ENCODE measurements at places on chromosomes 11 and 22. TPM values are rescaled to one million over a fixed set of nuclear protein-coding genes. Genes with fewer than 3 reads are reported as not detected.

GRCh38 chr11:94806419-94806818 lies 38.3 kb downstream of the AMOTL1 start:
- no peak overlapping the region for H3K27ac ChIP-seq
- H3K27me3 ChIP-seq, result no peaks in the 10 kb centered on the region
- no peak for DNase-seq
- H3K4me1 ChIP-seq, result peaks cover 5% of the 10 kb centered on the region

DNA sequence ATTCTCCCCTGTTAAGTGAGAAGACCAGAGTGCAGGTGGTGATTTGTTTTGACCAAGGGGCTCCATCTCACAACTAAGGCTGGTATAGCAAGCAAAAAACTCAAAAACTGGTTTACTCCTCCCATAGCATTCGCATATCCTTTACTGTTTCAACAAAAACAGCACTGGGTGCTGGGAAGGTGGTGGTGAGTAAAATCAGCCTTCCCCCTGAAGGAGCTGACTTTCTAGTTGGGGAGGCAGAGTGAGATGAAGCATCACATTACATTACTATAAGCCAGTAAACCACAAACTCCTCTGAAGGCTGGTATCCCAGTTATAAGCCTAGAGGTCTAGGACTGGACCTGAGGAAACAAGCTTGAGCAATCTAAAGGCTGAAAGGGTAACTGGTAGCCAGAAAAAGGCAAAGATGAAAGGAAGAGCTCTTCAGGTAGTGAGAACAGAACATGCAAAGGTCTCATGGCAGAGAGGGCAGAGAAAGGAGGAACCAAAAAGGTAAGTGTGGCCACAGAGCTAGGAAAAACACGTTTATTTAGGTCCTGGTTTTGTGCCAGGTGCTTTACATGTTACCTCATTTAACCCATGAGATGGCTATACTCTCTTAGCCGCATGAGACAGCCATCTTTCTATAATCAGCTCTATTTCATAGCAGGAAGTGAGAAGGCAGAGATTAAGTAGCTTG lies 22.3 kb downstream of the TMEM123 start:
- peak overlapping the region; percentile 54 for H3K27ac ChIP-seq
- peaks cover 37% of the 10 kb centered on the region for H3K4me1 ChIP-seq
- H3K36me3 ChIP-seq, result peaks cover 44% of the 10 kb centered on the region
- DNase-seq, result no peak
- no peaks in the 10 kb centered on the region for H3K27me3 ChIP-seq

- DNase-seq, result no peak
- no peaks in the 10 kb centered on the region for H3K36me3 ChIP-seq
- H3K27ac ChIP-seq, result no peak overlapping the region
Observed at GRCh38 chr11:80031014-80031600, 590.3 kb upstream of the TENM4 start.

GRCh38 chr11:34926101-34926830 lies 9.8 kb downstream of the PDHX start:
- H3K4me1 ChIP-seq, result peaks cover 25% of the 10 kb centered on the region
- peaks cover 7% of the 10 kb centered on the region for H3K36me3 ChIP-seq
- no peak for DNase-seq
- H3K4me3 ChIP-seq, result no peak overlapping the region
- no peaks in the 10 kb centered on the region for H3K27me3 ChIP-seq
- no peak overlapping the region for H3K27ac ChIP-seq

DNA sequence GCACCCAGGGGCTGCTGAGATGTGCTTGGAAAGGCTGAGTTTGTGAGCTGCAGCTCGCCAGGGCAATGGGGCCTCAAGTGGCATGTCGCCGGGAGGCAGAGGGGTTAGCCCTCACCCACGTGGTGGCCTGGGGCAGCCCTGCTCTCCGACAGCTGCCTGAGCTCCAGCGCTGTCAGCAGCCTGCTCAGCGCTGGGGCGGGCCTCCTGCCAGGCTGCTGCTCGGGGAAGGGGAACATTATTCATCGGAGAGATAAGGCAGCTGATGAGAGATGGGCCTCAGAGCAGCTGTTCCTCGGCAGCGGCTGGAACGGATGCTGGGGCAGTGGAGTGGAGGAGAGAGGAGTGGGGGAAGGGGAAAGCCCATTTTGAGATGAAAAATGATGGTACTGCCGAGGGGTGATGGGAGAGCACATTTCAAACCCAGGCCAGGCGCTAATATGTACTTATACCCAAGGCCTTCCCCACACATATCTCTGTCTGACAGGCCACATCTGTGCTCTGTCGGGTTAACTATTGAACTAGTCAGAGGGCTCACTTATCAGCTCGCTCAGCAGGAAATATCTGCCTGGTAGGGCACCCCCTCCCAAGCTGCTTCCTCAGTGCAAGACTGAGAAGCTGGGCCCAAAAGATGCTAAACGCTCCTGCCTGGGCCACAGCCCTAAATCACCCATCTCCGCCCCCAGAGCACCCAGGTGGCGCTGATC lies 79.5 kb downstream of the TIMP3 start:
- H3K4me1 ChIP-seq, result peaks cover 8% of the 10 kb centered on the region
- H3K27ac ChIP-seq, result peak overlapping the region; percentile 6
- H3K27me3 ChIP-seq, result no peaks in the 10 kb centered on the region
- peak; percentile 6 for DNase-seq

DNA sequence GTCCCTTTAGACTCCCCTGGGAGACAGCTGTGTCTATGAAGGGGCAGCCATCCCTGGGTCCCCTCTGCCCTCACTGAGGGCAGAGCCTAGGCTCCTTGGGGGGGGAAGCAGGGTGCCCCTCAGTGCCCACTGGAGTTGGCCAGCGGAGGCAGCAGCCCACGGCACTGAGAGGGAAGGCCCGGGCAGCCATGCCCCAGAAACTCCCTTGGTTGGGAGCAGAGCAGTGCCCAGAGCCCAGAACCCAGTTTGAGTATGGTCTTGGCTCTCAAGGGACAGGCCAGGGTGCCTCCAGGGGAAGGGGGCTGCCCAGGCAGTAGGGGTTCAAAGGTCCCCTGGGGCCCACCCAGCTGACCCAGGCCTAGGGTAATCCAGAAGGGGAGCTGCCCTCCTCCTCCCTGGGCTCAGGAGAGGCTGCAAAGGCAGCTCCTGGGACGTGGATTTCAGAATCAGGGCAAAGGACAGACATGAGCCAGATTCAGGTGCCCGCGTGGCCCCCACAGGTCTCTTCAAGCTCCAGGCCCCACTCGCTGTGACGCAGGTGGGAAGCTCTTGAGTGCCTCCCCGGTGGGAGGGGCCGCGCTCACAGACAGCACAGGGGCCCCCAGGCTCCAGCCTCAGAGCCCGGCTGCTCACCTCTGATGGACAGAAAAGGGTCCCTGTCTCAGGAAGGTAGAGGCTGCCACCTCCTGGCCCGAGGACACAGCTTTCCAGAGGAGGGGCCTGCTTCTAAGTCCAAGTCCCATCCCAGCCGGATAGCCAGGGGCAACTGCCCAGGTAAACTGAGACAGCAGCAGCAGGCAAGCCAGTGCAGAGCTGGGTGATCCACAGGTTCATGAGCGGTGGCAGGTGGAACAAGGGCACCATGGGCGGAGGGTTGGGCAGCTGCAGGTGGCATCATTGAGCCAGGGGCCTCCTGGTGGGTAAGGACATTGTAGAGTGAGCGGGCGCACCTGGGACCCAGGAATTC lies 2.6 kb downstream of the C11orf21 start:
- peaks cover 3% of the 10 kb centered on the region for H3K27me3 ChIP-seq
- no peaks in the 10 kb centered on the region for H3K4me1 ChIP-seq
- no peaks in the 10 kb centered on the region for H3K36me3 ChIP-seq

DNA sequence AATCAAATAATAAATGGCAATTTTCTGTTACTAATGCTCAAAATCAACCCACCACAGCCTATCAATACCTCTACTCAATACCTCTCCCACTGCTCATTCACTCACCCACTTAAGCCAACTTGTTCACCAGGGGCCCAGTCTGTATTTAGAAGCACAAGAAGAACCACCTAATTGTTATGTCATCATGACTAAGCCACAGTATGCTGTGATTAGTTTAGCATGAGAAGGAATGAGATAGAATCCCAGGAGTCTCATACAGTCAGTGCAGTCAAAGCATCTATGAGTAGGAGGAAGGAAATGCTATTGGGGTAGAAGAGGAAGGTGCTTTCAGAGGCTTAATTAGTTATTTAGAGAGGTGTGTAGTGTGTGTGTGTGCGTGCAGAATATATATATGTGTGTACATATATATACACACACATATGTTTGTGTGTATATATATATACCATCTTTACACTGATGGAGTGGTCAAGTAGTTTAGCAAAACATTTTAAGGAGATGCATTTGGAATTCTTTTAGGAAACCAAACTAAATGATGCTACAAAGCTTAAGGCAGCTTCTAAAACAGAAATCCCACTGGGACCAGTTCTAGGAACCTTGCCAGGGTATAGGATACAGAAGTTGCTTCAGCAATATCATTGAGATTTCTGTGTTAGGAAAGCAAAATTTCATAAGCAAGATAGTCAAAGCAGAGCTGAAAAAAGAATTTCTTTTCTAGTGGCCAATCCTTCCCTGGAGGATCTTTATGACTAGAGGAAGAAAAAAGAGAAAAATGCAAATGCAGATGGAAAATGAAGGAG lies 27.5 kb downstream of the KCNA4 start:
- H3K4me1 ChIP-seq, result no peaks in the 10 kb centered on the region
- no peak overlapping the region for H3K4me3 ChIP-seq
- no peaks in the 10 kb centered on the region for H3K27me3 ChIP-seq

DNA sequence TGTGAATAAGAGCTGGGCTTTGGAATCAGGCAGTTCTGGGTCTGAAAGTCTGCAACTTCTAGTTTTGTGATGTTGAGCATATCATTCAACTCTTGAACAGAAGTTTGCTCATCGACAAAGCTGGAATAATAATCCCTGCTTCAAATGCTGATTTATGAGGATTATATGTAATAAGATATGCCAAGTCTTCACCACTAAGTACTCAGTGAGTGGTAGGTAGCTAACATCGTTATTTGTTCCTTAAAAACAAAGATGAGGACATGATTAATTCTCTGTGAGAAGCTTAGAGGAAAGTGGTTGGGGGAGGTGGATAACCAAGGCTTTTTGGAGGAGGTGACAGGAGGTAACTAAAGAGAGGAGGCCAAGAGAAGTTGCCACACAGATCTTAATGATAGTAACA lies 96.5 kb downstream of the ME3 start:
- peaks cover 6% of the 10 kb centered on the region for H3K4me1 ChIP-seq
- no peak overlapping the region for H3K4me3 ChIP-seq
- no peak for DNase-seq
- no peak overlapping the region for H3K27ac ChIP-seq

CLMP gene
- 4.2 TPM for total RNA-seq

DNA sequence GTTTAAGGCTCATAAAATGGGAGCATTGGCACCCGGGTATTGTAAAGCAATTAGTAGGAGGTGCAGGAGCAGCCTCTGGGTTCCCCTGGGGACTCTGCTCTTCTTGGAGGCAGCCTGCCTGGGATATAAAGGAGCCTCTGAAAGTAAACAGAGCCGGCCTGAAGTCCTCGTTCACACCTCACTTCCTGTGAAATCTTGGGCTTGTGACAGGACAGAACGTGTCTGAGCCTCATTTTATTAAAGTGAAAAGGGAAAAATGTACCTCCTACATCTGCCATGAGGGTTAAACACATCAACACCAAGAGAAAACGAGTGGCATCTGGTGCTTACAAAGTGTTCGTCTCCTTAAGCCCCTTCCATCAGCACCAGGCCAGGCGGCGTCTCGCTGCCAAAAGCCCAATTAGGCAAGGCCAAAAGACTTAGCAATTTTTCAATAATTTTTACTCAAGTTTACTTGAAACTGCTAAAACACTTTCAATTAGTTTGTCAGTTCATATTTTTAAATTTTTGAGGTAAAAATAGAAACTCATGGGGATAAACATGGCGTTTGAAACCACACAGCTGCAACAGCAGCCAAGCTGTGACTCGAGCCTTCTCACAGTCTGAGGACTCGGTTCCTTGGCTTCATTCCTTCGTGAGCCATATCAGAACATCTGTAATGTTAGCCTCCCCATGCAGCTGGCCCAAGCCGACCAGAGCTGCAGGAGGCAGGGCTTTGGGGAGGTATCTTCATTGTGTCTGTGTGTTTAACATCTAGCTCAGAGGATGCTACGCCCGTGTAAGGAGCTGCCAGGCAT lies 33.6 kb downstream of the MAP6 start:
- no peak overlapping the region for H3K4me3 ChIP-seq
- no peaks in the 10 kb centered on the region for H3K27me3 ChIP-seq
- no peak overlapping the region for H3K27ac ChIP-seq

DNA sequence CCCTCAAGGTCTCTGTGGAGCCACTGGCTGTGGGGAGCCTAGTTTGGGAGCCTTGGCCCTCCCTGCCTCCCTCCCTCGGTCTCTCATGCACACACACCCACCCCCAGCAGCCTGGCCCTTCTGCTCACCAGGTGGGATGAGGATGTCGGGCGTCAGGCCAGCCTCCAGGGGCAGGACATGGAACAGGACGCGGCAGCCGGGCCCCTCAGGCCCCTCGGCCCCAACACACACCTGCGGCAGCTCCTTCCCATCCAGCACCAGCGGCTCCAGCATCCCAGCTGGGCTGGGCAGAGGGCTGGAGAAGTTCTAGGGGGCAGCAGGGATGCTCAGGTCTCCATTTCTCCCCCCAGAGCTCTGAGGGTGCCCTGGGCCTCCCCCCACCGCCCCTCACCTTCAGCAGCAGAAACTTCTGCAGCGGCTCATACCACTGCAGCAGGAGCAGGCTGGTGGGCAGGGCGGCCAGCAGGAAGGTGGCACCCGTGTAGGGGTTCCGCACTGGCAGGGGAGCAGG lies 11.2 kb downstream of the MAP4K2 start:
- DNase-seq, result no peak
- H3K4me1 ChIP-seq, result no peaks in the 10 kb centered on the region
- H3K27ac ChIP-seq, result no peak overlapping the region
- no peaks in the 10 kb centered on the region for H3K27me3 ChIP-seq
- no peak overlapping the region for H3K4me3 ChIP-seq

DNA sequence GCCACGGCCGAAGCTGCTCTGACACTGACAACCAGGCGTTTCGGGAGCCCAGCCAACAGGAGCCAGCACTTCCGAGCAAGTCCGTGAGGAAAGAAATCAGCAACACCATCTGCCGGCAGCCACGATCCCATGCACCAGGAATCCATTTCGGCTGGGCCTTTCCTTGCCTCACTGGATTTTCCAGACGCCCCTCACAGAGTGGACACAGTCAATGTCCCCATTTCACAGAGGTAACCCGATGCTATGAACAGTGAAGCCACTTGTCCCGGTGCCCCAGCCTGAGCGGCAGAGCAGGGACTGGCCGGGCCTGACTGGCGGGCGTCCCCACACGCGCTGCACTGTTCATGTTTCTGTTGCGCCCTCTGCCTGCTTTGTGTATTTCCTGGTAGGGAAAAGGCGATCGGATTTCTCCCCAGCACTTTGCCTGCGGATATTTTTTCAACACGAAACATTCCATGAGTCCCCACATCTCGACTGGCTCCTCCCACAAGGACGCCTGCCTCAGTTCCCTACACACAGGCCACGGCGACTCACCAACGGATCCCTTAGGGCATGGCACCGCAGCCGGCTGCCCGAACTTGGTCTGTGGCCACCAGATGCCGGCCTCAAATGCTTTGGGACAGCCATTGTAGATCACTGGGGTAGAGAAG lies 55.3 kb downstream of the TRMU start:
- DNase-seq, result no peak
- no peaks in the 10 kb centered on the region for H3K27me3 ChIP-seq
- H3K27ac ChIP-seq, result peak overlapping the region; percentile 84
- H3K4me1 ChIP-seq, result no peaks in the 10 kb centered on the region
- no peaks in the 10 kb centered on the region for H3K36me3 ChIP-seq

Measured in neural crest cell (in vitro differentiated cells).